ENCODE measurements at places on chromosomes 6 and 20.

GRCh38 chr6:162343198-162343935 lies 384.2 kb downstream of the PRKN start:
- no peak for DNase-seq

- DNase-seq: no peak
These were observed 39.1 kb upstream of the RBM24 start for GRCh38 chr6:17242087-17242486.

GRCh38 chr6:63807056-63807455 lies 171.5 kb downstream of the PHF3 start:
- DNase-seq: peak; percentile 5

DNA sequence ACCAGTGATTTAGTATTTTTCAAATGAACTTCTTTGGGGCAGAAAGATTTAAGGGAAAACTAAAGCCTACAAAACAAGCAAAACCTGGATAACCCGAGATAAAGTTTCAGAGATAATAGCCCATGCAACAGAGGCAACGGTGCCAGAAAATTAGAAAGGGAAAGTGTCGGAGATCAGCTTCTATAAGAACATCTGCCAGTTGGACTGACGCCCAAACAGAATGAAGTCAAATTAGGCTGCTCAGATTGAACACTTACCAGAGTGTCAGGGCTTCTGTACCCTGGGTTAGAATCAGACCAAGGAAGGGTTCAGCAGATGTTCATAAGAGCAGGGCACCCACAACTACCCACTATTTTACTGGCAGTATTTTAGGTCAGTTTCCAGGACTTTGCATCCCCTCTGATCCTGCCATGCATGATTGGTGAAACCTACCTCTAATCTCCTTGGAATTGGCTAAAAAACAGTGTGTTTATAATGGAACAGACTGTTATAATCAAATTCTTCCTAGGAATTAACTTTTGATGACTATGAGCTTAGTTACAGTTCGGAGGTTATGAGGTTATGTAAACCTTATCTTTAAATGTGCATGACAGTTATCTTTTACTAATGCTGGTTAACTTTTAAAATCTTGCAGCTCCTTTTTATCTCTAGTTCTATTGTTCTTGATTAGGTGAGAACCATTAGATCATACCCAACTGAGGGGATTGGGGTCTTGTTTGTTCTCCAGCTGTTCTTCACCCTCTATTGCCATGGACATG lies 13.1 kb downstream of the BMP2 start:
- DNase-seq: no peak

GRCh38 chr20:24402188-24402587 lies 67.2 kb upstream of the SYNDIG1 start:
- DNase-seq: no peak

DNA sequence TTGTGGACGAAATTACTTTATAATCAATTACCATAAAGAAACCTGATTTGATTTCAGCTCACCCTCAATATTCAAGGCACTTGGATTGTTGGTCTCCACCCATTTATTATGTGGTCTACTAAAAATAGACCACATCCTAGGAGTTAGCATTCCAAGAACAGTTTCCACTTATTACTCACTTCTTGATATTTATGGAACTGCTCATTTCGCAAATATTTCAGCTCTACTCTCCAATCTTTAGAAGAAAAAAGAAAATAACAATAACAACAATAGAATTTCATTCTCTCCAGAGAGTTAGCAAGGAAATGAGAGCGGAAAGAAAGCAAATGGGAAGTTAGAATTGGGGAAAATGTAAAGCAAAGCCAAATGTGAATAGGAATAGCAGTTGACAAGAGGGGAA lies 26.2 kb upstream of the HDAC2 start:
- DNase-seq: peak; percentile 88

DNA sequence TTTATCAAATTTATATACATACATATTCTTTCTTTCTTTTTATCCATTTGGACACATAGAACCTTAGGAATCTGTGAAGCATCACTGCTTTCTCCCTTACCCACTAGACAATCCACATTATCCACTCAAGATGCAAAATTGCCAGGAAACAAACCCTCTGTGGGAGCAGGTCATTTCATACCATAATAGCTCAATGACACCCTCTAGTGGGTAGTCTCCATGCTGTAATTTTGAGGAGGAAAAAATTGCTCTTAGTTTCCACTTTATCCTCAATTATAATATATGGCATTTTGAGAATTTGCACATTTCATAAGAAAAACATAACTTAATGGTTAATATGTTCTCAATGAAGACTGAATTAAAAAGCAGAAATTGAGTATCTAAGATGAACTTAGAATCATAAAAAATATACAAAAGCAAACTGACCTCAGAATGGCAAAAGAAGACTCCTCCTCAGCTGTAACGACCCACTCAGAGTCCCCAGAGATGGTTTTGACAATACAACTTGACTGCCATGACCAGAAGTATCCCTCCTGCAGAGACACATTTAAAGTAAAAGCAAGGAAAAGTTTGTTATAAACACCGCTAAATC lies 164.1 kb downstream of the FRK start:
- DNase-seq: peak; percentile 42

GRCh38 chr20:36628076-36628475 lies 17.9 kb downstream of the SLA2 start:
- DNase-seq: no peak

GRCh38 chr6:106510090-106510970 lies 119.0 kb downstream of the RTN4IP1 start:
- DNase-seq: no peak
